ENCODE measurements at places on chromosomes 7 and 10. TPM values are rescaled to one million over a fixed set of nuclear protein-coding genes. Genes with fewer than 3 reads are reported as not detected.

ADRA2A gene
- not detected for total RNA-seq

DLG5 gene
- total RNA-seq: 7.5 TPM

HMX2 gene
- not detected for total RNA-seq

CDNF gene
- total RNA-seq: 1.8 TPM

EIF4H gene
- 250 TPM for total RNA-seq

PITX3 gene
- total RNA-seq: not detected

ARMC10 gene
- total RNA-seq: 31.8 TPM

PTPRE gene
- total RNA-seq: 30.4 TPM

SPDYE16 gene
- total RNA-seq: 0.53 TPM

CYTH3 gene
- 1.5 TPM for total RNA-seq

LRMDA gene
- not detected for total RNA-seq

SPDYE2 gene
- total RNA-seq: 0.15 TPM

URGCP gene
- total RNA-seq: 25.6 TPM

ARHGEF35 gene
- total RNA-seq: 7.2 TPM

PAXIP1 gene
- total RNA-seq: 25.2 TPM

C7orf25 gene
- total RNA-seq: 3.4 TPM

TNS3 gene
- total RNA-seq: 0.05 TPM

SRI gene
- 89.6 TPM for total RNA-seq

SYT15 gene
- 0.78 TPM for total RNA-seq

PYROXD2 gene
- 16.2 TPM for total RNA-seq

WNT2 gene
- not detected for total RNA-seq

SERPINE1 gene
- 0.18 TPM for total RNA-seq

EVX1 gene
- total RNA-seq: not detected

TMEM120A gene
- 26.0 TPM for total RNA-seq

PNLIPRP2 gene
- total RNA-seq: not detected

LDB3 gene
- total RNA-seq: not detected

CTNNA3 gene
- 0.33 TPM for total RNA-seq

AHR gene
- 51.5 TPM for total RNA-seq

GDF10 gene
- not detected for total RNA-seq

CPN1 gene
- not detected for total RNA-seq

PLAU gene
- 1.0 TPM for total RNA-seq

FOXI2 gene
- not detected for total RNA-seq

CFAP70 gene
- 0.72 TPM for total RNA-seq

BAMBI gene
- 0.12 TPM for total RNA-seq

TLX1 gene
- total RNA-seq: not detected

TAS2R5 gene
- total RNA-seq: 1.5 TPM

PTPN20 gene
- total RNA-seq: 0.70 TPM

VSTM4 gene
- total RNA-seq: not detected

EPHA1 gene
- total RNA-seq: 13.4 TPM

EN2 gene
- not detected for total RNA-seq

NACAD gene
- total RNA-seq: not detected

CABCOCO1 gene
- not detected for total RNA-seq

HABP2 gene
- total RNA-seq: not detected

GPR37 gene
- not detected for total RNA-seq

CYP2C19 gene
- not detected for total RNA-seq

PIP gene
- total RNA-seq: not detected

RNF32 gene
- total RNA-seq: 0.73 TPM

GBF1 gene
- total RNA-seq: 37.7 TPM

MPP7 gene
- 24.4 TPM for total RNA-seq

GOLGA7B gene
- total RNA-seq: 13.9 TPM

IGFBP1 gene
- not detected for total RNA-seq

FBXO24 gene
- 1.5 TPM for total RNA-seq

CCDC3 gene
- not detected for total RNA-seq

ANK3 gene
- total RNA-seq: 33.6 TPM

ANXA8L1 gene
- 0.28 TPM for total RNA-seq

RSPH10B gene
- 0.67 TPM for total RNA-seq

POLR3A gene
- total RNA-seq: 16.8 TPM
